ENCODE measurements at places on chromosomes 4 and X.

DNA sequence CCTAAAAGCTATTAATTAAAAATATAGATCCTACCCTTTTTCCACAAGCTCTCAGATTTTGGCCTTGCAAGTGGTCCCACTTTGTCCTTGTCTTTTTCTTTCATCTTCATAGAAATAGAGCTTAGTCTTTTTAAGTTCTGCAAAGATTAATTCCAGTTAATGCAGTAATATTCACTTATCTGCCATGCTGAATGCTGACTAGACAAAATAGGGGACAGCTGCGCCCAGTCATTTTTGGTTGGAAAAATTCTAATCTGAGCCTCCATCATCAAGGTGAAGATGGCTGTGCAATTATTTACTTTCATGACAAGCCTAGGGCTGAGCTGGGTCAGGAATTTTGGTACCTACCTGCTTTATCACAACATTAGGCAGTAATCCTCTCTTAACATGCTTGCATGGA, 241.3 kb upstream of the CXorf66 start:
- no peak for DNase-seq

DNA sequence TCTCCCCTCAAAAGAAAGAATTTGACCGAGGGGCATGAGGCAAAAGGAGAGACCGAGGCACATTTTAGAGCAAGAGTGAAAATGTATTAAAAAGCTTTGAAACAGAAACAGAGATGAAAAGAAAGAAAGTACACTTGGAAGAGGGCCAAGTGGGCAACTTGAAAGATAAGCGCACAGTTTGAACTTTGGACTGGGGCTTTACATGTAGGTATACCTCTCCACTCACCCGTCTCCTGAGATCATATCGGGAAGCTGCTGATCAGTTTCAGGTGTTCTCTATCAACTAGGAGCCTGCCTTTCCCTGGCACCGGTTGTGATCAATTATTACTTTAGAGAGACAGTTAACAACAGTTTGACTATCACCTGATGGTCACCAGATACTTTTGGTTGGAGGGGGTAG, 2666.5 kb downstream of the ARAP2 start:
- DNase-seq: no peak

DNA sequence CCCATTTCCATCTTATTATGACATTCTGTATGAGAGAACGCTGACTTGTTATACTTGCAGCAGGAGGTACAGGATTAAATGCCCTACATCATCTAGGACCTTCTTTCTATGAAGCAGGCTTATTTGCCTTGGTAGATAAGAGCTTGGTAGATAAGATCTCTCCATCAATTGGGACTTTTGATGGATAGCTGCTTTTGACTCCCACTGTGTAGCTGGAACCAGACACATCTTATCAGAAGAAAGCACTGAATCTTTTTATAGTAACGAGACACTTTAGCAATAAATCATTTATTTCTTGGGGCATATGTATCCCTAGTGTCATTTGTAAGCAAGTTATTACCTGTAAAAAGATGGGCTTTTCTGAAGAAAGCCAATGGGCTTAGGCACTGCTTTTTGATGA, 613.9 kb downstream of the TECRL start:
- DNase-seq: no peak

DNA sequence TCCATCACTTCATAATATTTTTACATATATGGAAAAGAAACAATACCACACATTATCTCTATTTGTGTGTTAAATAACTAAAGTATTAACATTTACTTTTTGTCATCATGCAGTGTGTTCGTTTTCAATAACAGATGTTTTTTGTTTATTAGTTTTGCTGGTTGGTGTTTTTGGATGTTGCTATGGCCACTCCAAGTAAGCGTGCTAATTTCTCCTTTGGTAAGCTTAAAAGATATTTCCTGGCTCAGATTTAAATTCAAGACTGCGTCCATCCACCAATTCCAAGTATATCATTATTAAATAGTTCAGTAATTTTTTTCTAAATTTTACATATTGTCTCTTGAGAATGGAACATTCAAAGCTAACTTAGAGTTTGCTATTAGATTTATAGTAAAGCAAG, 235.4 kb upstream of the IL1RAPL1 start:
- no peak for DNase-seq

GRCh38 chr4:100739426-100739825, 221.6 kb upstream of the EMCN start:
- DNase-seq: no peak

- DNase-seq: no peak
These were observed 20.4 kb upstream of the DCTD start for GRCh38 chr4:182937268-182938204.

- no peak for DNase-seq
These were observed 11.9 kb upstream of the HS3ST1 start for GRCh38 chr4:11440481-11441193.

DNA sequence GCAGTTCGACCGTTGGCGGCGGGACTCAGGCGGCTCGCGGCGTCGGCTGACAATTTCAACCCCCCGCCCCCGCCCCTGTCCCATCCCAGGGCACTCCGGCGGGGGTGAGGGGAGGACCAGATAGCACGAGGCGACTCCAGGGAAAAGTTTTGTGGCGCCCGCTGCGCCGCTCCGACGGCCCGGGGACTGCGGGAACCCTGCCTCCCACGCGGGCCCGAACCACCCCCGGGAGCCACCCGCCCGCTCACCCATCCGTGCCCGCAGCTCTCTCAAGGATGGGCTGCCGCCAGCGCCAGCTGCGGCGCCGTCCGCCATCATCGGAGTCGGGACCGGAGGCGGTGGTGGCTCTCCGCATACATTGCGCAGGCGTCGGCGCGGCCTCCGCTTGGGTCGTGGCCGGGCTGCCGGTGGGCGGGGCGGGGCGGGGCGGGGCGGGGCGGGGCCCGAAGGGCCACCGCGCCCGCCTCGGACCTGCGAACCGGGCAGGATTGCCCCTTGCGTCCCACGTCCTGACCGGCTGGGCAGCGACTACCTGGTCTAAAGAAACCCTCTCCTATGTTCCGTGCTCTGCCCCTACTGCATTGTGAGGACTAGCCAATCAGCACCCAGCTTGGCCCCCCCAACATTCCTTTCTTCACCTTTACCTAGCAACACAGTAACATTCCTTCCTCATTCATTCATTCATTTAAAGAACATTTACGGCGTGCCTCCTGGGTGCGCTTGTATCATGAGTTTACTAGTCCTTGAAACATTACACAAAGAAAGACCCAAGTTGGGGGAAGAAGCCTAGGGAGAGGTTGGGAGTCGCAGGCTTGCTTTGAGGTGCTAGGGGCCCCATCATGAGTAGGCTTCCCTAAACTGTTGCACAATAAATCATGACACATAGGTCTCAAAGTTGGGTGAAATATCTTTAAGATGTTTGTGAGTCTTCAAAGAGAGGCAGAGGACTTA, at the start of gene MAP7D3:
MAP7D3 (minus strand) TSS at position 360 of the 951 bp plus-strand sequence; CDS start at position 318, 42 bp downstream.
- peak; percentile 1 for DNase-seq

DNA sequence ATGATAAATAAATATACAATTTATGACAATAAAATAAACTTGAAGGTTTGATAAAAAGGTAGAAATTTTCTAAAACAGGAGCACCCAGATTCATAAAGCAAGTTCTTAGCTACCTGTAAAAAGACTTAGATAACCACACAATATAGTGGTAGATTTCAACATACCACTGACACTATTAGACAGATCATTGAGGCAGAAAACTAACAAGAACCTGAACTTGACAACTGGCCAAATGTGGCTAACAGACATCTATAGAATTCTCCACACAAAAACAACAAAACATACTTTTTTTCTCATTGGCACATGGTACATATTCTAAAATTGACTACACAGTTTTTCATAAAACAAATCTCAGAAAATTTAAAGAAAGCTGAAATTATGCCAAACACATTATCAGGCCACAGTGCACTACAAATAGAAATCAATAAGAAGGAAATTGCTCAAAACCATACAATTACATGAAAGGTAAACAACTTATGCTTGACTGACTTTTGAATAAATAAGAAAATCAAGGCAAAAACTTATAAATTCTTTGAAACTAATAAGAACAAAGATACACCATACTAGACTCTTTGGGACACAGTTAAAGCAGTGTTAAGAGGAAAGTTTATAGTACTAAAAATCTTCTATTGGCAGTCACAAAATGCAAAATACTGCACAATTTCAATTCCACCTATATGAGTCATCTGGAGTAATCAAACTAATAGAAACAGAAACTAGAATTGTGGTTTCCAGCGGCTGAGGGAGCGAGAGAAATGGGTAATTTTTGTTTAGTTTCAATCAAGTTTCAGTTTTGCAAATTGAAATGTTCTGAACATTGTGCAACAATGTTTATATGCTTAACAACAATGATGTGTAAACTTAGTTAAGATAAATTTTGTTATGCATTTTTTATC, 925.6 kb downstream of the SH3BGRL start:
- no peak for DNase-seq

DNA sequence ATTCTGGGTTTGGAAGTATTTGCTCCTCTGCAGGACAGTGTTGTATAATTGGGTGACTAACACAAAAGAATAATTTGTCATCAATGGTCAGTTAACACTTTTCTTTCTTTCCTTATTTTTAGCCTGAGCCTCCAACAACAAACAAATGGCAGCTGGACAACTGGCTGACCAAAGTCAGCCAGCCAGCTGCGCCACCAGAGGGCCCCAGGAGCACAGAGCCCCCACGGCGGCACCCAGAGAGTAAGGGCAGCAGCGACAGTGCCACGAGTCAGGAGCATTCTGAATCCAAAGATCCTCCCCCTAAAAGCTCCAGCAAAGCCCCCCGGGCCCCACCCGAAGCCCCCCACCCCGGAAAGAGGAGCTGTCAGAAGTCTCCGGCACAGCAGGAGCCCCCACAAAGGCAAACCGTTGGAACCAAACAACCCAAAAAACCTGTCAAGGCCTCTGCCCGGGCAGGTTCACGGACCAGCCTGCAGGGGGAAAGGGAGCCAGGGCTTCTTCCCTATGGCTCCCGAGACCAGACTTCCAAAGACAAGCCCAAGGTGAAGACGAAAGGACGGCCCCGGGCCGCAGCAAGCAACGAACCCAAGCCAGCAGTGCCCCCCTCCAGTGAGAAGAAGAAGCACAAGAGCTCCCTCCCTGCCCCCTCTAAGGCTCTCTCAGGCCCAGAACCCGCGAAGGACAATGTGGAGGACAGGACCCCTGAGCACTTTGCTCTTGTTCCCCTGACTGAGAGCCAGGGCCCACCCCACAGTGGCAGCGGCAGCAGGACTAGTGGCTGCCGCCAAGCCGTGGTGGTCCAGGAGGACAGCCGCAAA, 106.0 kb downstream of the KLHL8 start:
- no peak for DNase-seq

GRCh38 chr4:7621252-7622035, 186.7 kb upstream of the PSAPL1 start:
- no peak for DNase-seq

GRCh38 chr4:4333265-4333706, 43.2 kb downstream of the ZBTB49 start:
- DNase-seq: no peak

DNA sequence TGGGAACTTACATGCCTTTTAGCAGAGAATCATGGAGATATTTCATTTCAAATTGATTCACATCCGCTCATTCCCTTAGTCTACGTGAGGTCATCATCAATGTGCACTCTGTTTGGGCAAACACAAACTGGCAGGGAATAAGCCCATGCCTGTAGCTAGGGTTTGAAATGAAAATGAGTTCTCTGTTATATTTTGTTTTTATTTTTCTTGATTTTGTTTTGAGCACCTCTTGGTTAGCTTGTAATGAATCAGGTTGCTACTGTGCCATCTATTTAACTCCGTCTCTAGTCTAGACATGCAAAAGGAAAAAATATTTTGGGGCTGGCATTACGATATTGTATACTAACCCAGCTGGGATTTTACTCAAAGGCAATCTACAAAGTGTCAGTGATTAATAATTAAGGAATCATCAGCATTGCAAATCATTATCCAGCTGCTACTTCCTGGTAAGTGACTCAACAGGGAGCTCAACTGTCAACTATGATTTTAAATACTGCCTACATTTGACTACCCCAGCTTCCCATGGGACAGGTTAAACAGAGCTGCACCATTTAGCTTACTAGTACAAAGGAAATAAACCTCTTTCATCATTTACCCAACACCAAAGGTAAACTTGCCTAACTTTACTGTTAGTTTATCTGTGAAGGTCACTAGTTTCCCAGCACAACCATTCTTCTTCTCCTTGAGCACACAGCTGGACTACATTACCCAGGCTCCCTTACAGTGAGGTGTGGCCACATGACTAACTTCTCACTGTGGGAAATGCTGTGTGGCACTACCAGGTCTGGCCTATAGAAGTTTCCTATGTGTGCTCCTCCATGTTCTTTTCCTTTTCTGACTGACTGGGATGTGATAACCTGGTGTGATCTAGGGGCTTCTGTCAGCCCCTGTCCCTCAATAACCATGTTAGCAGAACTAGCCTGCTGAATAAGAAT, 21.2 kb upstream of the TRPC5OS start:
- no peak for DNase-seq

GRCh38 chrX:119942831-119943184, 743 bp downstream of the NKAP start:
- no peak for DNase-seq

DNA sequence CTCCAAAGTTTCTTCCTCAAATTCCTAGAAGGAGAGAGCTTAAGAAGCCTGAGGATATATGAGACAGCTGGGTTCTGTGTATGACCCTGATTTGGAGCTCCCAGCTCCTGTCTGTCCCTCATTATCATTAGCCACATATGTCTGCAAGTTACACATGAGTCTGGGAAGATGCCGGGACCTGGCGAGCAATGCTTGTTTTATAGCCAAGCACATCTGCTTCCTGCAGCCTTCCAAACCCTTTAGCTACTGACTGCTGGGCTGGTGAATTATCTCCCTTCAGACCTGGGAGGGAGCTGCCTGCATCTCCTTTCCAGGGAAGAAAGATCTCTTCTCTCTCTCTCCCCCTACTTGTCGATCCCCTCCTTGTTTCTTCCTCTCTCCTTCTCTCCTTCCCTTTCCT, 556.7 kb upstream of the BOD1L1 start:
- no peak for DNase-seq

DNA sequence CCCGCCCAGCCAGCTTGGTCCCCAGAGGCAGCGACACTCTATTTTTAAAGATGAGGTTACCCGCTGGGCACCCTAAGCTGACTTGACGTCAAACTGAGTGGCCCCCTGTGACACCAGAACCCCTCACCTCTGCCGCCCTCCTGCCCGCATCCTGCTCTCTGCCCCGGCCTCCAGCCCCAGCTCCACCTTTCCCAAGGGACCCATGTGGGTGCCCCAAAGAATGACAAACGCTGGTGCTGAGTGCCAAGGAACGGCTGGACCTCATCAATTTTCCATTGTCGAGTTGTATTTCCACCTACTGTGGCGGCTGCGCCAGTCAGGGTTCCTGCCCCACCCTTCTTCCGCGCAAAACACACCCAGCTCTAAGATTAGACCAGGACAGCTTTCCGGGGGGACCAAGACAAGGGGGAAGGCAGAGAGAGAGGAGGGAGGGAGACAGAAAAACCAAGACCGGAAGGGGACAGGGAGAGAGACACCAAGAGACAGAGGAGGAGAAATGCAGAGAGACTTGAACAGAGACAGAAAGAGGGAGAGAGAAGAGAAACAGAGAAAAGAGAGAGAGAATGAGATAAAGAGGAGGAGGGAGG, 2.0 kb downstream of the PRKX start:
- no peak for DNase-seq
